RKO (cell line): ENCODE measurements at places on chromosomes 13 and 19.

GRCh38 chr19:8335343-8336071, 7.6 kb downstream of the KANK3 start:
- no peak for DNase-seq

GRCh38 chr19:56141417-56141993, 418 bp downstream of the ZNF444 start:
- no peak for DNase-seq

GRCh38 chr13:30108913-30109237, 198.5 kb downstream of the KATNAL1 start:
- no peak for DNase-seq

- DNase-seq = no peak
Observed at GRCh38 chr19:20164456-20164855, 2.6 kb upstream of the ZNF486 start.

- DNase-seq = no peak
Observed at GRCh38 chr13:22461854-22462490, 718.8 kb upstream of the SGCG start.

- no peak for DNase-seq
Observed at GRCh38 chr19:18507727-18508440, 14.0 kb downstream of the ELL start.

DNA sequence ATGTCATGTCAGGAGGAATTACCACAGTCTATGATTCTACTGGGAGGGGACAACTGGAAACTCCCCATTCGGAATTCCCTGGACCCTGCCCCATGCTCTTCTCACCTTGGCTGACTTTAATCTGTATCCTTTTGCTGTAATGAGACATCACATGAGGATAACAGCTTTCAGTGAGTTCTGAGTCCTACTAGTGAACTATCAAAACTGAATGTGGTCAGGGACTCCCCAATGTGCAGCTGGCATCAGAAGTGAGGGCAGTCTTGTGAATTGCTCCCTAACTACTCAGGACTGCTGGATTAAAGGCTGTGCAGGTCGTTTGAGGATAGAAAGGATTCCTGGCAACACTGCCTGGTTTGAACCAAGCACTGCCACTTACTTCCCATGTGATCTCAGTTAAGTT, 15.2 kb downstream of the SIGLEC7 start:
- DNase-seq = no peak

- no peak for DNase-seq
Observed at GRCh38 chr19:55700813-55701212, 25.8 kb downstream of the EPN1 start.

DNA sequence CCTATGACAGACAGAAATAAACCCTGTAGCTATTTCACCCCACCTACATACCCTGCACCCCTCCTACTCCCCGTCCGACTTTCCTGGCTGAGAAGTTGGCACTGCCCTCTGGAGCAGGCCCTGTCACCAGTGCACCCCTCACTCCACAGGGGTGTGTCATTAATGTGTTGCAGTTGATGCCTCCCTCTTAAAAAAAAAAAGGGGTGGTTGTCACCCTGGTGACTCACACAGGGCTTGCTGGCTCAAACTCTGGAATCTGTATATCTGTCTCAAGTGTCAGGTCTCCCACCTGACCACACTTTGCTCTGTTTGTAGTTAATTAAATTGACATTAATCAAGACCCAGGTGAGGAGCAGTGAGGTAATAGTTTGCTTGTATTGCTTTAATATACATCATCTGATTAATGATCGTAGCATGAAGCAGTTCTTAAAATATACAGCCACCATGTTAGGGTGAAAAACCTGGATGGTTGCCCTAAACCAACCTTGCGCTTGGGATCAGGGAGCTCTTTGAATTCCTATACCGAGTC, 2.0 kb upstream of the GATAD2A start:
- DNase-seq = peak; percentile 85

DNA sequence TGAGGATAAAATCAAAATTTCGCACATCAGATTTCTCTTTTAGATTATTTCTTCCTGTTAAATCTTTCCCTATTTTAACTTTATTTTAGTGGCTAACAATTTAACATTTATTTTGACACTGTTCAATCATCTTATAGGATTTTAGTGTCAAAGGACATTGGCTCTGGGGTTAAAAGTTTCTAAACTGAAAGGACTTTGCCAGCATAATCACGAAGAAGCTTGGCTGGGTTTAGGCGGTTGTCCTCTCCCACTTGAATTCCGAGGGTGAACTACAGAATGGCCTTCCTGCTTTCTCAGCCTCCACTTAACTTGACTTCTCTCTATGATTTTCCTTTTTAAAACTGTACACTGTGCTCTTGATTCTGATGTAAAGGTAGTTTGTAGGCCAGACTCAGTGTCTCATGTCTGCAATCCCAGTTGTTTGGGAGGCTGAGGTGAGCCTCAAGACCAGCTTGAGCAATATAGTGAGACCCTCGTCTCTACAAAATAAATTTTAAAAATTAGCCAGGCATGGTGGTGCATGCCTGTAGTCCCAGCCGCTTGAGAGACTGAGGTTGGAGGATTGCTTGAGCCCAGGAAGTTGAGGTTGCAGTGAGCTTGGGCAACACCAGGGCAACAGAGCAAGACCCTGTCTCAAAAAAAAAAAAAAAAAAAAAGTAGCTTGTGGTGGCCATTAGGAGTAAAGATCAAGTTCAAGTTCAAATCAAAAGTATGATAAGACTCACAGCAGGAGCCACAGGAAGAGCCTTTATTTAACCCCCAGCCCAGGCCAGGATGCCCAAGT, 54.8 kb upstream of the KATNAL1 start:
- no peak for DNase-seq

- no peak for DNase-seq
Observed at GRCh38 chr19:4052114-4052992, 14.3 kb downstream of the ZBTB7A start.
